ENCODE measurements at places on chromosomes 4 and X.

- peak; percentile 75 for DNase-seq
These were observed 98.5 kb downstream of the FRAS1 start for GRCh38 chr4:78155616-78156105.

GRCh38 chr4:102390438-102390837, 45.2 kb upstream of the SLC39A8 start:
- no peak for DNase-seq

GRCh38 chr4:675036-675882, 917 bp downstream of the MYL5 start:
- no peak for DNase-seq

DNA sequence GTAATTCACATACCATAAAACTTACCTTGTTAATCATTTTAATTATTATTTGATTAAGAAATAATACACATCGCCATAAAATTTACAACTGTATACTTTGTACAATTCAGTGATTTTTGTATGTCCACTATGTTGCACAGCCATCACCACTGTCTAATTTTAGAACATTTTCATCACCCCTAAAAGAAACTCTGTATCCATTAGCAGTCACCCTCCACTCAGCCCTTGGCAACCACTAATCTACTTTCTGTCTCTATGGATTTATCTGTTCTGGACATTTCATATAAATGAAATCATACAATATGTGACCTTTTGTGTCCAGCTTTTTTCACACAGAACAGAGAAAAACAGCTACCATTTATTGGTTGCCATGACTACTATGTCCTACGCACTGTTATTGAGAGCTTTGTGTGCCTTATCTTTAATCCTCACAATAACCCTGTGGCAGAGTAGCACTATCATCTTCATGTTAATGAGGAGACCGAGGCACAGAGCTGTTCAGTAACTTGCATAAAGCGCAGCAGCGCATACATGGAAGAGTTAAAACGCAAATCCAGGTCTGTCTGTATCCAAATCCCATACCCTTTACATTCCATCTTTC, 64.6 kb upstream of the PAGE1 start:
- DNase-seq = no peak

DNA sequence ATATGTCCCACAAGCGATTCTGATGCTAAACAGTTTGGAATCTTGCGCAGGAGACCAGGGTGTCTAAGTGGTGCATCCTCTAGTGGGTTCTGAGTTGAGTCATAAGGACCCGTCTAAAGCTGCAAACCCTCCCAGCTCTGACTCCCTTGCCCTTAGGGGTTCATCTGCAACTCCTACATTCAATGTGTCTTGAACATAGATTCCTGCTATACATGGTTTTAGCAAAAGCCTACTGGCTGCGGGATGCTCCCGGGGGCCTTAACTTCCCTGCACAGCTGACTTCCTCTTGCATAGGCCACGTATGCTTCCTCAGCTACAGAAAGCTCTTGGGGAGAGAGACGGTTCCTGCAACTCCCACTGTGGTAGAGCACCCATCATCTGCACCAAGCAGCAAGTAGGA, 236.7 kb downstream of the EVC2 start:
- DNase-seq = no peak

GRCh38 chrX:4905576-4905975, 1192.1 kb upstream of the PRKX start:
- DNase-seq = no peak

- DNase-seq = peak; percentile 23
These were observed 57.5 kb downstream of the DCX start for GRCh38 chrX:111354496-111354895.

GRCh38 chrX:119190831-119191230, 45.3 kb upstream of the PGRMC1 start:
- no peak for DNase-seq

DNA sequence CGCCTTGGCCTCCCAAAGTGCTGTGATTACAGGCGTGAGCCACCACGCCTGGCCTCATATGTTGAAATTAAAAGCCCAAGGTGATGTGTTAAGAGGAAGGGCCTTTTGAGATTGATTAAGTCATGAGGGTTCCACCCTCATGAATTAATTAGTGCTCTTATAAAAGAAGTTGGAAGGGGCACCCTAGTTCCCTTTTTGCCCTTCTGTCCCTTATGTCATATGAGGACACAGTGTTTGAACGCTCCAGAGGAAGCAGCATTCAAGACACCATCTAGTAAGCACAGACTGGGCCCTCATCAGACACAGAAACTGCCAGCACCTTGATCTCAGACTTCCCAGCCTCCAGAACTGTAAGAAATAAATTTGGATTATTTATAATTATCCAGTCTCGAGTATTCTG, 5.1 kb upstream of the APLN start:
- DNase-seq = no peak

DNA sequence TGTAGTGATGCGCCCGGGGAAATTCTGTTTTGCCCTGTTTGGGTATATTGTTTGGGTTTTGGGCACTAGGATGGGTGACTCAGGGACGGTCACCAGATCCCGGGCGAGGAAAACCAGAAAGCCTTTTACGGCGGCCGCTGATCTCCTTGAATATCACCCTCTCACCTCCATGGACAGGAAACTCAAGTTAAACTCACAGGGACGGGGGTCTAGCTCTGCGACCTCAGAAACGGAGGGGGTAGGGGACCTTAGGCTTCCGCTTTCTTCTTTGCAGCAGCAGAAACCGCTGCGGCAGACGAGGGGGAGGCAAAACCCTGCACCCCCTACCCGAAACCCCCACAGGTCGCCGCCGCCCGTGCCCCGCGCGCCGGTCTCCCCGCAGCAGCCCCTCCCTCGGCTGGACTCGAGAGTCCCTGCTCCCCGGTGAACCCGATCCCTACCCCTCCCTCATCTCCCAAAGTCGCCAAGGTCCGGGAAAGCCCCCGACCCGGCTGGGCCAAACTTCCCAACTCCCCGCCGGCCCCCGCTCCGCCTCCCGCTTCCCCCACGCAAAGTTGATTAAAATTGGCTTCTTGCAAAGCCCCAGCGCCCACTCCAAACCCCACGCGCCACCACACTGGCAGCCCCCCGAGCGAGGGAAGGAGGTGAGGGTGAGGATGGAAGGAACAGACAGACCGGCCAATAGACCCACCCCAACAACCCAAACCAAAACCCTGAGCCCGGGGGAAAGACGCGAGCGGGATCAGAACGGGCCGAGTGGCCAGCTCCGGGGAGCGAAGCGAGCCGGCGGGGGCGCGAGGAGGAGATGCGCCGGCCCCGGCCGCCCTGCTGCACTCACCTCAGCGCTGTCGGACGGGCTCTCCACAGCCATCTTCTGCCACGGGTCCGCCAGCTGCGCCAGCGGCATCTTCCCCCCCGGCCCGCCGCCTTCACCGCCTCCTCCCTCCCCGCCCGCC, 705 bp downstream of the RPS6KA3 start:
- DNase-seq = no peak

GRCh38 chr4:78767350-78767749, 8.8 kb upstream of the BMP2K start:
- no peak for DNase-seq

GRCh38 chrX:125150231-125150630, 169.4 kb upstream of the TEX13C start:
- no peak for DNase-seq

DNA sequence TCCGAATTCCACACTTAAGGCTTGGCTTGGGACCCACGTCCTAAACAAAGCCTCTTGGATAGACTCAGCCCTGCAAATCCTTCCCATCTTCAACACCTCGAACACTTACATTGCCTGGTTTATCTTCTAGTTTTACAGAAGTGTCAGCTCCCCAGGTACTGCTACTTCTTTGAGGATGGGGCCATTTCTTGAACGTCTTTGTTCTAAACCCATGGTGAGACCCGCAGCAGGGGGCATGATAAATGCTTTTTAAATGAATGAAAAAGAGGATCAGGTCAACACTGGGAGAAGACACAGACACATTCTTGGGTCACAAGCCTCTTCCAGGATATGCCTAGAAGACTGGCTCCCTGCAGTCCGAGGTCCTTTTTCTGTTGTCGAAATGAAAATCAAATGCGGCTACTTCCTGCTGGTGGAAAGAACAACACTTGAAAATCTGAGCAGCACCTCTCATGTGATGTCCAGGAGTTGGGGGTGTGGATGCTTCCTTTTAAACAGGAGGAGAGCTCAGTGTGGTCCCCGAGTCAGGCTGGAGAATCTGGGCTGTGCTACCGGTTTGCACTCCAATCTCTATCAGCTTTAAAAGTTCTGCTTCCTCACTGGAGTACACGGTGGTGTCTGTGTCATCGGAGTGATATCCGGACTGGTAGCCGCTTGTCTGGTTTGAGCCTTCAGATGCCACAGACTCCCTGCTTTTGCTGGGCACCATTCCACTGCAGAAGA, 45.8 kb downstream of the KDR start:
- DNase-seq = no peak

- DNase-seq = no peak
These were observed 947.5 kb downstream of the PCDH7 start for GRCh38 chr4:31667686-31668085.

- no peak for DNase-seq
These were observed 9.0 kb downstream of the RAB9A start for GRCh38 chrX:13697976-13698375.

DNA sequence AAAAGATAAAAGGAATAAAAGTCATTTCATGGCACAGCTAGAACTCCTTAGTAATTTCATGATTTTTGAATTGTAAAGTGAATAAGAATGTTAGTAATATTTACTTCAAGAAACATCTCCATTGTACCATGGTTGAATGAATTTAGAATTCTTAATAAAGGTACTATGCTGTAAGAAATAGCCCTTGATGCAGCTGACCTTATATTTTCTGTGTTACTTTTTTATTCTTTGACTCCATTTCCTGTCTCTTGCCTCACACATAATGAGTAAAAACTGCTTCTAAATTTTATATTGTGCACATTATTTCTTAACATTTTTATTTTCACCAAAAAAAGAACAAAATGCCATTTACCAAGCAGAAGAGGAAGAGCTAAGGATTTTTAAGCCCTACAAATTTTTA, 81.9 kb upstream of the PDHA2 start:
- no peak for DNase-seq

GRCh38 chr4:112735474-112735951, 98.6 kb downstream of the LARP7 start:
- DNase-seq = no peak

DNA sequence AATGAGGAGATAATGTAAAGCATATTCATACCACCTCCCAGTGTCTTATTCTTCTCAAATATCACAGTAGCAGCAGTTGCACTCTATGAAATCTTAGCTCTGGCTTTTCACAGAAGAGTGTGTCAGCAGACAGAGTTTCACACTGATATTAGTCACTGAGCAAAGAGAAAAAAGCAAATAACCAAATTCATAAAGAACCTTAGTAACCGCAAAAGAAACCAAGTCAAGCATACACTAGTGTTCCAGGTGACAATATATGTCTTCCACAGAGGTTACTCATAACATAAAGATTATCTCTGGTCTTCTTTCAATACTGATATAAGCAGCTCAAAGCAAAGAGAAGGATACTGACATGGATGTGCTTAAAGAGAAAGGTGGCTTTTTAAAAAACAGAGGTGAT, 181.7 kb upstream of the EDNRA start:
- no peak for DNase-seq

GRCh38 chr4:10983885-10984640, 299.5 kb upstream of the CLNK start:
- no peak for DNase-seq

- peak; percentile 72 for DNase-seq
These were observed 75.0 kb downstream of the FAT4 start for GRCh38 chr4:125389713-125390112.

- DNase-seq = no peak
These were observed 41.5 kb downstream of the SHROOM3 start for GRCh38 chr4:76476571-76476970.

GRCh38 chr4:87410679-87411078, 11.7 kb upstream of the NUDT9 start:
- DNase-seq = no peak
